Right ventricle myocardium inferior (tissue), 1 donor: ENCODE measurements at places on chromosomes 12 and 14.
A peak's percentile ranks its signal among the peaks of the same experiment; 100 is the strongest.

DNA sequence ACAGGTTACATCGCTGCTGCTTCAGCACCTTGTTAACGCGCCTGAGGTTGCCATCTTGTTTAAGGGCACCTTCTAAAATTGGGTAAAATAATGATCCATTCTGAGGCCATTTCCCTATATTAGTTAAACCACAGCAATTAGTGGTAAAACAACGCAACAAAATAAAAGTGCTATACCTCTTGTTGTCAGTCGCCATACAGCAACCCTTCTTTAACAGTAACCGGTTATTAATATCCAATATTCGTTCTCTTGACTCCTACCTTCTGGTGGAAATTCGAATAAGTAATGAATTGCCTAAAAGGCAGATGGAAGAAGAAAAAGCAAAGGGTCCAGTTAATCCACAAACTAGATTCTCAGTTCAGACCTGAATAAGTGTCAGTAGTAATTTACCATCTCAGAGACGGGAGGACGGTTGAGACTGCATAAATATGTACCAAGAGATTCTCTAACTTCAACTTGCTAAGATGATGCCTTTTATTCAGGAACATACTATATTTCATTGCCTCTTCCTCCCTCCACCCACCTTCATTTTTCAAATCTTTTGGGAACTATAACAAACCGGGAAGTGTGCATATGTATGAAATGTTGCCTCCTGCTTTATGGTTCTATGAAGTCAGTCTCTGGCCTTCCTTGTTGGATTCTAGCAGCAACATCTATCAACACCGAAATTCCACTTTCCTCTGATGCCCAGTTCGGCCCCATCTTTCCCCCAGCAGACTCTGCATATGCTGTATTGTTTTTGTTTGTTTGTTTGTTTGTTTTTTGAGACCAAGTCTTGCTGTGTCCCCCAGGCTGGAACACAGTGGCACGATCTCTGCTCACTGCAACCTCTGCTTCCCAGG is 824 bp upstream of the PSMB5 start:
- no peak for DNase-seq

GRCh38 chr12:29782285-29782870 is 1.4 kb downstream of the TMTC1 start:
- no peak for DNase-seq

DNA sequence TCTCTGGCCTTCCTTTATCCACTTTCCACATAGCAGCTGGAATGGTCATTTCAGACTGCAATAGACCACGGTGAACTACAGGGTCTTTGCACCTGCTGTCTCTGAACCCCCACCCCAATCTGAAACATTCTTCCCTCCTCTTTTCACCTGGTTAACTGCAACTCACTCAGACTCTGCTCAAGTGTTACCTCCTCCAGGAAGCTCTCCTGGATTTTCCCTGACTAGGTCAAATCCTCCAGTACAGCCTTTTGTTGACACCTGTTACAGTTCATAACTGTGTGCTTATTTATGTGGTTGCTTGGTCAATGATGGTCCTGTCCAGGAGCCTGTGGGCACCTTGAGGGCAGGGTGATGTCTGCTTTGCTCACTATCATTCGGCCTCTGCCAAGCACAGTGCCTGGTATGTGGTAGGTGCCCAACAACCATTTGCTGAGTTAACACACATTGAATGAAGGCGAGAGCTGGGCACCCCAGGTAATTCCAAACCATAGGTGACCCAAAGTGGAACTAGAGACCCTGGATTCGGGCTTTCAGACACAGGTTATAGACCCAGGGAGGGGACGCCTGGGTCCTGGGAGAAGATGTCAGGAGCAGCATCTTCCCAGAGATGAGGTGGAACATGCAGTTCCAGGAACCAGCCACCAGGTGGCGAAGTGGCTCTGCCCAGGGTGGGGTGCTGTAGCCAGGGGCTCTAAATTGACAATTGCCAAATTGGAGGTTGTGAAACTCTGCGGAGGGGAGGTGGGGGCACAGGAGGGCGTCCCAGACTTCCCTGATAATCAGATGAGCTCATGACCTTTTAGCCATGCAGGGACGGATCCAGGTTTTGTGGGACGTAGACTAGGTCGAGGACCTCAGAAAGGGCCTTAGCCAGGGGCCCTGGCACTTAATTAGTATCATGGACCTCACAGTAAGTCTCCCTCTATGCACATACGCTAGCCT is 28.1 kb downstream of the TRPV4 start:
- peak; percentile 85 for DNase-seq

GRCh38 chr12:25866586-25867378 is 91.7 kb upstream of the RASSF8 start:
- no peak for DNase-seq

DNA sequence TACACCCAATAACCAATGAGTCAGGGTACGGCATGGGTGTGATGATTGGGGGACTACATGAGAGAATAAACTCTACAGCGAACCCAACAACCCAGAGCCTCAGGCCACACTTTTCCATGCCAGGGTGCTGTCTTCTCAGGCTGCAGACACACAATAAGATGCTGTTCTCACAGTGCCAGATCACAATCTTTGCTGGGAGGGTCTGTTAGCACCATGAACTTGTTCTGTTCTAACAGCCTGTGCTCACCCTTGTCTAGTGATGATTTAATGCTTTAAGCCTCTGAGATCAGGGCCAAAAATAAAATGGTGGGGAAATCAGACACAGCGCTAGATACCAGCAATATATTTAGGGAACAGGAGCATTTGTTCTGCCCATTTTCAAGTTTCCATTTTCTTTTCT is 621.9 kb upstream of the TBX3 start:
- no peak for DNase-seq

DNA sequence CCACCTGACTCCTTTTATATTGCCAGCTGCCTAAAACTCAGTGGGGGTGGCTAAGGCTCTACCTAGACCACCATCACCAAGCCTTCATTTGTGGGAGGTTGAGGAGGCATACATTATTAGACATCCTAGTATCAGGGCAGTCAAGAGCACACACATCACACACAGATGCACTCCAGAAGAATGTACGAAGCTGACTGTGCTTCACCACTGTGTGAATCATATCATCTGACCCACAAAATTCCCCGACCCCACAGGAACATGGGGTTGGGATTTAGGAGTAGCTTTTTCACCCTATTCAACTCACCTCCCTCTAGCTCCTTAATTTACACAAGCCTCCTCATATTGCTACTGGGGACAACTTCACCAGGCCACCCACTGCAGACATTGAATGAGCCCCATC is 64.8 kb upstream of the BDKRB2 start:
- DNase-seq: no peak

DNA sequence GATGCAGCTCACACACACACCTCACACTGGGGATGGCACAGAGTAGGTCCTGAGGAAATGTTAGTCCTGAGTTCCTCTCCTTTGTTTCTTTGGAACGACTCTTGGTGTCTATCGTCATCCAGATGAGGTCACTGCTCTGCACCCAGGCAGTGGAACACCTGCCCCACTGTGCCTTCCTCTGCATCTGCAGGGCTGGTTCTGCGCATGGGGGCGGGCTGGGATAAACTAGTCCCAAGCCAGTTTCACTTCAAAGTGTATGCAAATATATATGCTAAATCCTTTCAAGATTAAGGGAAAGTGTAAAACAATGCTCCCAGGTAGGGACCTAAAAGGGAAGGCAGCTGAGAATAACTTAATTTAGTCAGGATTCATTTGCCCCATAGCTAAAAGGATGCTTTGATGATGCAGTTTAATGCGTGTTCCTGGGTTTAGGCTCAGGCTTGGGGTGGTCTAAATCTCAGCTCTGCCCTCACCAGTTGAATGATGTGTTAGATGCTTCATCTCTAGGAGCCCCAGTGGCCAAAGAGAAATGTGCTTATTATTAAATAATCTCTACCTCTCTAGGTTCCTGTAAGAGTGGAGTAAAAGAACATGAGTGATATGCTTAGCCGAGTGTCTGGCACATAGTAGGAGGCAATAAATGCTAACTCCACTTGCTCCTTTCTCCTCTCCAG is 47.1 kb upstream of the OVCH1 start:
- DNase-seq: no peak

DNA sequence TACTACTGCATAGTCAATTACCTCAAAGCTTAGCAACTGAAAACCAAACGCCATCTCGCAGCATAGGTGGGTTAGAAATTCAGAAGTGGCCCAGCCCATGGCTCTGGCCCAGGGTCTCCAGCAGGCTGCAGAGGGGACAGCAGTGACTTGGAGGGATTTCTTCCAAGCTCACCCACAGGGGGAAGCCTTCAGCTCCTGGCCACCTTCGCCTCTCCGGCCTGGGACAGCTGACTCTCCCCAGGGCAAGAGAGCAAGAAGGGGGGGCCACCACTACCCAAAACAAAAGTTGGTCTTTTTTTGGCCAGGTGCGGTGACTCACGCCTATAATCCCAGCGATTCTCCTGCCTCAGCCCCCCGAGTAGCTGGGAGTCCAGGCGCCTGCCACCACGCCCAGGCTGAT is 32.2 kb upstream of the ANKRD9 start:
- no peak for DNase-seq

- DNase-seq: no peak
Observed at GRCh38 chr14:79018836-79019235, 848.7 kb downstream of the NRXN3 start.

DNA sequence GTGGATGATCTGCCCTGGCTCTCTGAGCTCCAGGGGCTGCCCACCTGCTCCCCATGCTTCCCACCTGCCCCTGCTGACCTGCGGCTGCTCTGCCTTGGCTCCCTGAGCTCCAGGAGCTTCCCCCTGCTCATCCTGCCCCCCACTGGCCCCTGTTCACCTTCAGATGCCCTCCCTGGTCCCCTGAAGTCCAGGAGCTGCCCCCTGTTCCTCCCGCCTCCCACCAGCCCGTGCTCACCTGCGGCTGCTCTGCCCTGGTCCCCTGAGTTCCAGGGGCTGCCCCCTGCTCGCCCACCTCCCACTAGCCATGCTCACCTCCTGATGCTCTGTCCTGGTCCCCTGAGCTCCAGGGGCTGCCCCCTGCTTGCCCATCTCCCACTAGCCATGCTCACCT is 219.7 kb downstream of the TMEM121 start:
- DNase-seq: no peak

- DNase-seq: no peak
Observed at GRCh38 chr12:68297929-68298328, 34.2 kb downstream of the MDM1 start.
